ENCODE measurements at places on chromosomes 11 and 22.
A peak's percentile ranks its signal among the peaks of the same experiment; 100 is the strongest.

- no peak for DNase-seq
Observed at GRCh38 chr11:120120805-120121335, 17.0 kb downstream of the TRIM29 start.

DNA sequence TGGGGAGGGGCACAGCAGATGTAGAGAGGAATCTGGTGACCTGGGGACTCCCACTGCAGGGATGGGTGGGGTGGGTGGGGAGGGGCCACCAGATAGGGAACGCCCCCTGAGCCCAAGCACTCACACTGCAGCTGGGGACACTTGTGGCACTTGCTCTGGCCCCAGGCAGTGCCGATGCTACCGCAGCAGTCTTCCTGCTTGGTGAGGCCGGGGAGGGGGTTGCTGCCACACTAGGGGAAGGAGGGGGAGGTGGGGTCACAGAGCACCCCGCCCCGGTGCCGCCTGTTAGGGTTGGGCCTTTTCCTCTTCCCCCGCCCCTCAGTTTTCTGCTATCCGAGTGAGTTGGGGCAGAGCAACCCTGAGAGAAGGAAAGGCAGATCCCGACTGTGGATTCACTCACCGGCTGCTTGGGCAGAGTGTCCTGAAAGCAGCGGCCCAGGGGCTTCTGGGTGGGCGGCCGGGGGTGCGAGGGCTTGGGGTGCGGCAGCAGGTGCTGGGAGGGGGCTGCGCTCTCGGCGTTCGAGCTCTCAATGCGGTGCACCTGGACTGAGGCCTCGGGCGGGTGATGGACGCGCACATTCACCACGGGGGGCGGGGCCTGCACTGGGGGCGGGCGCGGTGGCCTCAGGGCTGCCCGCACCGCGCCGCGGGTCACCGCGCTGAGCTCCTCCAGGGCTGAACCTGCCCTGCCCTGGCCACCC, 4.7 kb downstream of the LTBP3 start:
- DNase-seq: peak; percentile 87

DNA sequence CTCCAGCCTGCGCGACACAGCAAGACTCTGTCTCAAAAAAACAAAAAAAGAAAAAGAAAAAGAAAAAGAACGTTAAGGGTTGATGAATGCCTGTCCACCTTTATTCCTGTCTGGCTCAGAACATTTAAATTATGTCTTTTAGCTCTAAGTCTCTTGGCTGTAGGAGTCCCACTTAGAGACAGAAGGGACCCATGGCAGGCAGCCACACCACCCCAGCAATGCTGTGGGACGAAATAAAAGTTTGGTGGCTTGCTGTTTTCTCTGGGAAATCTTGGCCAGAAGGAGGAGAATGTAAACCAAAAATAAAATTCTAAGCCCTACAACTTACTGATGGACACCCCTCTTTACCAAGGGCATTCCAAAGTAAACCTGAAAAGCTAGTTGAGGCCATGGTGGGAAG, 38.9 kb upstream of the GNAZ start:
- DNase-seq: no peak

- DNase-seq: no peak
Observed at GRCh38 chr11:38307455-38307854, 1709.4 kb upstream of the RAG2 start.

GRCh38 chr11:75802913-75803820, 11.8 kb upstream of the UVRAG start:
- peak; percentile 77 for DNase-seq

DNA sequence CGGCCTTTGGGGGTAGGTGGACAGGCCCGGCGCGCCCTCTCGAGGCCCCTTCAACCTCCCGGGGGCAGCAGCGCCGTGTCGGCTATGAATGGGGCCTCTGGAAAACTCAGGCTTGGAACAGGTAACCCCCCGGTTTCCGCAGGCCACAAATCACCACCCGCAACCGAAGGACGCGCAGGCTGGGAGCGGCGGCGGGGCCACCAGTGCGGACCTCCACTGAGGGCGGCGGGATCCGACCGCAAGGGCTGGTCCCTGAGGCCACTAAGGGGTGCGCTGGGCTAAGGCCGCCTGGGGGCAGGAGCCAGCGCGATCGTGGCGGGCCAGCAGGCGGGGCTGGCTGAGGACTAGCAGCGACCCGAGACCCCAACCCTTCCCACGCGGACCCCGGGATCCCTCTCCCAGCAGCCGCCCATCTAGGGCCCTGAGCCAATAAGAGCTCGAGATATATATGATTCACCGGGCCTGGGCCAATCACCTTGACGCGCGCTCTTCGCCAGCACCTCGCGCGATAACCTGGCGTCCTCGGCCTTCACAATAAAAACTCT, 609 bp upstream of the ATF4 start:
- DNase-seq: no peak

- DNase-seq: no peak
Observed at GRCh38 chr11:76169473-76169896, 36.8 kb downstream of the WNT11 start.

All from CD4-positive, alpha-beta T cell treated with Interleukin-10 for 1 hour (primary cell).